SK-N-MC (cell line): ENCODE measurements at places on chromosomes 3 and 15.

DNA sequence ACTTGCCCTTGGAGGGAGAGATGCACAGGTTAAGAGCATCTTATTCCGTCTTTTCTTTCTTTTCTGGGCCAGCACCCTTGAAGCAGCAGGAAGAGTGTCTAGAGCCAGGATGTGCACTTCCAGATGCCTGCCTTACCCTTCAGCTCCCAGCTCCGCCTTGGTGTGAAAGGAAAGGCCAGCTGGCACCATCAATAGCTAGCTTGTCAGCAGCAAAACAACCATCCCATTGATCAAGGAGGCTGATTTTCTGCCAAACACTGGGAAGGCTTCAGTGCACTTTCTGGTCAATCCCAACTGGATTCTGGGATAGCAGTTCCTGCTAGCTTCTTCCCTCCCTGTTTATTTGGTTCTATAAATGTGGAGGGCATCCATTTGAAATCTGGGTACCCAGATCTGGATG, 110.9 kb upstream of the GALNT15 start:
- no peak for DNase-seq

DNA sequence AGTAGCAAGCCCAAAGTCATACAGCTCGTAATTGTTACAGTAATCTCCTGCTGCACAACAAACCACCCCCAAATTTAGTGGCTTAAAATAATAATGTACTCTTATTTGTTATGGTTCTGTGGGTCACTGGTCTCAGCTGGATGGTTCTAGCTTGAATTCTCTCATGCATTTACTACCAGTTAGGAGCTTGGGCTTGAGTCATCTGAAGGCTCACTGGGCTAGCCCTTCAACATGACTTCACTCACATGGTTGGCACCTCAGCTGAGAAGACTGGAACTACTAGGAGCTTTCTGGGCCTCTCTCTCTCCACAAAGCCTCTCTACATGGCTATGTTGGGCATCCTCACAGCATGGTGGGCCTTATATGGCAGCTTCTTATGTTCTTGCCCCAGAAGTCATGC, 12.5 kb downstream of the PCOLCE2 start:
- DNase-seq: no peak

- DNase-seq: no peak
Measured at GRCh38 chr15:22253676-22254408, 173.5 kb downstream of the OR4M2 start.

GRCh38 chr15:73800662-73801345, 47.7 kb upstream of the INSYN1 start:
- DNase-seq: no peak

- DNase-seq: no peak
Measured at GRCh38 chr3:84820906-84821305, 137.9 kb upstream of the CADM2 start.

GRCh38 chr15:60720493-60721256, 241.7 kb upstream of the ICE2 start:
- DNase-seq: no peak

DNA sequence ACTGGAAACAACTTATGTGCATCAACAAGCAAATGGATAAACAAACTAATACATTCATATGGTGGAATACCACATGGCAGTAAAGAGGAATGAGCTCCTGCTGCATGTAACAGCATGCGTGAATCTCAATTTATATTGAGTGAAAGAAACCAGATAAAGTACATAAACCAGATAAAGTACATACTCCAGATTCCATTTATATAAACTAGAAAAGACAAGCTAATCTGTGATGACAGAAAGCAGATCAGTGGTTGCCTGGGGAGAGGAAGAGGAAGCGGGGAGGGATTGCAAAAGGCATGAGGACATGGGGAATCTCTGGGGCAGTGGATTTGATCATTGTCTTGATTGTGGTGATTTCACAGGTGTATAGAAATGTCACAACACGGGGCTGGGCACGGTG, 34.2 kb downstream of the LIMD1 start:
- no peak for DNase-seq

DNA sequence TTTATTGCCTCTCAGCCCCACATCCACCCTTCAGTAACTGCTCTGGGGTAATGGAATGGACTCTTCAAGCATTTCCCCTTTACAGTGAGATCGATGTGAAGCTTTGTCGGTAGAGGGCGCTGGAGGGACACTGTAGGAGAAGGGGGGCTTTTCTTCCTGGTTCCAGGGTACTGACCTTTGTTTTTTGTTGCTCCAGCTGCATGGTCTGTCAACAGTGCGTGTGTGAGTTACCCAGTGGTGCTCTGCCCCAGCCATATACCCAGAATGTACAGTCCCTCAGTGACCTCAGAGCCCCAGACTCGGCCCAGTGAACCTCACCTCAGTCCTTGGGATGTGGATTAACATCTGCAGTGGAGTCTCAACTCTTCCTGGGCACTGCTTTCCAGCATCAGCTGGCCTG, 180.3 kb upstream of the TSC22D2 start:
- no peak for DNase-seq

GRCh38 chr15:75584121-75584520, 5.0 kb upstream of the PTPN9 start:
- DNase-seq: no peak

DNA sequence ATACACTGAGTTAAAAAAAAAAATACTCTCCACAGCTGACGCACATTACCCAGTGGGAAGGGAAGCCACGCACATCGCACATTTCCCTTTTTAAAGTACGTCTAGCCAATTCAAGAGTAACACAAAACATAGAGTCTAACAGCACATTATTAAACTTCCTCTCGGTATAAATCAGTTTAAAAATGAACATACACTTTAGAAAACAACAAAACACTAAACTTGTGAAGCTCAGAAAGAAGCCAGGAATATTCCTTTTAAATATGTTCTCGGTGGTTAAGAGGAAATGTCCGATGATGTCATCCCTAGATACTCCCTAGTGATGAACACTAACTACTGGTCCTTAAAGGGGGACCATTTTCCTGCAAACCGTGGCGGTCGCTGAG, 721 bp downstream of the MYEF2 start:
- no peak for DNase-seq

DNA sequence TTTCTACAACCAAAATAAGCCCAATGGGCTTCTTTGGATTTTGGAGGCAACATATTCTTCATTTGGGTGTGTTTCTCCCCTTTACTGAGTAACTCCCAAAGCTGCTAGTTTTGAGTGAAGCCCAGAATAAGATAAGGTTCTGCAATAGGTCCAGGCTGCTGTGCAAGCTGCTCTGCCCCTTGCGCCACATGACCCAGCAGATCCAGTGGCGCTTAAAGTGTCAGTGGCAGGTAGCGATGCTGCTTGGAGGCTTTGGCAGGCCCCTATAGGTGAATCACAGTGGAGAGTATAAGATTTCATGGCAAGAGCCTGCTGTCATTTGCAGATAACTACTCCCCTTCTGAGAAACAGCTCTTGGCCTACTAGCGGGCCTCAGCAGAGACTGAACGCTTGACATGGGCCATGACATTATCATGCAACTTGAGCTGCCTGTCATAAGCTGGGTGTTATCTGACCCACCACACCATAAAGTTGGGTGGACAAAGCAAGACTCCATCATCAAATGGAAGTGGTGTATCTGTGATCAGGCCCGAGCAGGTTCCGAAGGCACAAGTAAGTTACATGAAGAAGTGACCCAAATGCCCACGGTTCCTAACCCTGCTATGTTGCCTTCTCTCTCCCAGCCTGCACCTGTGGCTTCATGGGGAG, 88.4 kb upstream of the OXTR start:
- DNase-seq: no peak
